ENCODE measurements at places on chromosomes 3 and 15. TPM values are rescaled to one million over a fixed set of nuclear protein-coding genes. Genes with fewer than 3 reads are reported as not detected.
A peak's percentile ranks its signal among the peaks of the same experiment; 100 is the strongest.

Gene CFAP20DC
- 8.2 TPM for total RNA-seq

Gene FETUB
- total RNA-seq: not detected

Gene SCAMP2
- 28.7 TPM for total RNA-seq

Gene THBS1
- 7,697 TPM for total RNA-seq

Gene PLA2G4B
- total RNA-seq: 1.4 TPM

Gene HYKK
- 3.9 TPM for total RNA-seq

Gene LRRN1
- total RNA-seq: not detected

DNA sequence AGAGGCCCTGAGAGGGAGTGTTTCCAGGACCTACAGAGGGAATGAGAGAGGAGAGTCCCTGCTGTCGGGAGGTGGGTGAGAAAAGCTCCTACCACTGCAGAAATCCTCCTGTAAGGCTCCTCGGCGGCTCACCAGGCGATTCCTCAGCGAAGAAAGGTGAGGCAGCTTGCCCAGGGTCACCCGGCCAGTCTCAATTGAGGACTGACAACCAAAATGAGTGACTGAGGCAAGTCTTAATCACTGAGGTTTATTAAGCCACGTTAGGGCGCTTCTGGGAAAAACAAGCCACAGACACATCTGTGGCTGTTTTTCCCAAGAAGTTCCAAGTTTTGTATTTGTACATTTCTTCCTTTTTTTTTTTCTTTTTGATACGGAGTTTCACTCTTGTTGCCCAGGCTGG, 48.5 kb downstream of the ZDHHC19 start:
- no peak for DNase-seq

- no peak for DNase-seq
Measured at GRCh38 chr3:144058713-144059112, 87.1 kb downstream of the DIPK2A start.

DNA sequence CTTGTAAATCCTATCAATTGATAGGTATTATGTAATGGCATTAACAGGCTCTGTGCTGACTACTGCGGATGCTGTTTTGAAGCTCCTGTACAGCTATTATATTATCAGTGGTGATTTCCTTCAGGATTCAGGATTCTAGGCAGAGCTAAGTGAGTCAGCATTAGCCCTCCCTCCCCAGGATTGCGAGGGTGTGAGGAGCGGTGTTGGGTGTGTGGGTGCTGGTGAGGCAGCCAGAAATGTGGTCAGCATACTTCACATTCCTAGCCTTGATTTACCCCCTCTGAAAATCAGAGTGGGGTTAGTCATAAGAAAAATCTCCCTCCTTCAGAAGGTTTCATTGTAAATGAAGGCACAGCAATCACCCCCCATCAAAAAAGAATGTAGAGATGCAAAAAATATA, 72.5 kb downstream of the SNTN start:
- DNase-seq: peak; percentile 85

- DNase-seq: no peak
Measured at GRCh38 chr3:102163818-102164154, 271.0 kb upstream of the ZPLD1 start.

- DNase-seq: peak; percentile 66
Measured at GRCh38 chr15:28125673-28126651, 26.8 kb upstream of the OCA2 start.

DNA sequence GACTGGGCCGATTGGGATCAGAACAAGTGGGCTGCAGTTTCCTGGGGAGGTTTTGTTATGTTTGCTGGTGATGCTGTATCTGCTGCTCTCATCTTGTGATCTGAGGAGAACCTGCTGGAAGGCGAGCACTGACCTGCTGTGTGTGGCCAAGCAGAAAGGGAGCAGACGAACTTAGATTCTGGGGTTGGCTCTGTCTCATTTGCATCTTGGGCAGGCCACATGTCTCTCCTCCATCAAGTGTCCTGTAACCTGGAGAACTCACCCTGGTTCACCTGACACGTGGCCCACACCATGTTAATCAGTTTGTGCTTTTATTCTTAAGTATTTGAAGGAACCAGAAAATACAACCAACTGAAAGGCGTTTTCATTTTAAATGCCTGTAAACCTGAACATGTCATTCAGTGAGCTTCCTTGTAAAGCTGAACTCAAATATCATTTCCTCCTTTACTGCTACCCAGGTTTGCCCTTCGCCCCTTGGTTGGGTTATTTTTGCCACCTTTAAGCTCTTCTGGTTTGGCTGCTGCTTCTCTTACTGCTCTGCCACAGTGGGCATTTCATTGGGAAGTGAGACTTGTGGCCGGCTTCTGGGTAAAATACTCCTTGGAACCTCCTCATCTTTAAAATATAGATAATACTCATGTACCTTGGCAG, 33.5 kb upstream of the TRAK1 start:
- DNase-seq: no peak

DNA sequence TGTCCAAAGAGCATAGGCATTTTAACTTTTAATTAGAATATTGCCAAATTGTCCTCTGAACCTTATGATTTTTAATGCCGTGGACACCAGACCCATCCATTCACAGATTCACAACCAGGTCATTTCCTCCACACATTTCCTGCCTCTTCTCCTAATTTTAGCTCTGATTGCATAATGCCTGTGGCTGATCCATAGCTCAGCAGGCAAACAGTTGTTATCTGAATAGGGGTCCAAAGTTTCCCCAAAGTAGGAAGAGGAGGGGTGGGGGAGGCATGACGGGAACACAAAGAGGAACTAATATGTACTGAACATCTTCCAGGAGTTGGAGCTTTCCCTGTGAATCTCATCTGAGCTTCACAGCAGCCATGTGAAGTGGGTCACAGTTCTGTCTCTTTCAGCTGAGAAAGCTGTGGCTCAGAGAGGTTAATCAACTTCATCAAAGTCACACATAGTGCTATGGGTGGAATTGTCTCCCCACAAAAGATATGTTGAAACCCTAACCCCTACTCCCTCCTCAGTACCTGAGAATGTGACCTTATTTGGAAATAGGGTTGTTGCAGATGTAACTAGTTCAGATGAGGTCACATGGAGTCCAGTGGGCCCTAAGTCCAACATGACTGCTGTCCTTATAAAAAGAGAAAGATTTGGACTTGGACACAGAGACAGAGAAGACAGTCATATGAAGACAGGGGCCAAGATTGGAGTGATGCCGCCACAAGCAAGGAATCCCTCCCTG, 106.7 kb upstream of the AGBL1 start:
- no peak for DNase-seq

DNA sequence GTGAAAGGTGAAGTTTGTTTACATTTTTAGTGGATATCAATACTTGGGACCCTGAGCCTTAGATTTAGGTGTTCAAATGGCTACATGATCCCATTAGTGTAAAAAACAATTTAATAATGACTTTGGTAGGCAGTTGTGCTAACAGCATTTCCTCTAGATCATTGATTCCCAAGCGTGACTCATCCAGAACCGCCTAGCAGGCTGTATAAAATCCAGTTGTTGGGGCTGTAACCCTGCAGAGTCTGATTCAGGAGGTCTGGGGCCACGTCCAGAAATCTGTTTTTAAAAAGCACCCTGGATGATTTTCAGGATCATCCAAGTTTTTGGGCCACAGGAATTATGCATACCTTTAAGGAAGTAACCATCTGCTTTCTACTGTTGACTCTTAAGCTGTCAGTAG, 156.4 kb downstream of the TP63 start:
- DNase-seq: peak; percentile 73

GRCh38 chr3:129602730-129603560, 3.5 kb downstream of the PLXND1 start:
- DNase-seq: peak; percentile 96

- DNase-seq: no peak
Measured at GRCh38 chr3:5505997-5506396, 318.5 kb downstream of the EDEM1 start.

GRCh38 chr3:127888156-127888555, 26.9 kb upstream of the KBTBD12 start:
- DNase-seq: peak; percentile 50
